Mesenteric fat pad (tissue), 1 donor: ENCODE measurements at places on chromosomes 11 and 22. TPM values are rescaled to one million over a fixed set of nuclear protein-coding genes. Genes with fewer than 3 reads are reported as not detected.

EFEMP2 gene
- 87.7 TPM for total RNA-seq

SHANK3 gene
- 95.7 TPM for total RNA-seq

NTM gene
- total RNA-seq: 2.9 TPM

SCN4B gene
- total RNA-seq: 2.3 TPM

MRGPRX4 gene
- not detected for total RNA-seq

TYMP gene
- 165 TPM for total RNA-seq

DDX25 gene
- not detected for total RNA-seq

FADS3 gene
- 387 TPM for total RNA-seq

ZNF215 gene
- 2.5 TPM for total RNA-seq

KCNQ1OT1 gene
- total RNA-seq: 3.0 TPM

APOBEC3B gene
- 0.58 TPM for total RNA-seq

F2 gene
- total RNA-seq: not detected
